ENCODE measurements at places on chromosomes 1 and 21.

GRCh38 chr21:37396855-37397254 is 30.3 kb downstream of the DYRK1A start:
- DNase-seq = no peak

DNA sequence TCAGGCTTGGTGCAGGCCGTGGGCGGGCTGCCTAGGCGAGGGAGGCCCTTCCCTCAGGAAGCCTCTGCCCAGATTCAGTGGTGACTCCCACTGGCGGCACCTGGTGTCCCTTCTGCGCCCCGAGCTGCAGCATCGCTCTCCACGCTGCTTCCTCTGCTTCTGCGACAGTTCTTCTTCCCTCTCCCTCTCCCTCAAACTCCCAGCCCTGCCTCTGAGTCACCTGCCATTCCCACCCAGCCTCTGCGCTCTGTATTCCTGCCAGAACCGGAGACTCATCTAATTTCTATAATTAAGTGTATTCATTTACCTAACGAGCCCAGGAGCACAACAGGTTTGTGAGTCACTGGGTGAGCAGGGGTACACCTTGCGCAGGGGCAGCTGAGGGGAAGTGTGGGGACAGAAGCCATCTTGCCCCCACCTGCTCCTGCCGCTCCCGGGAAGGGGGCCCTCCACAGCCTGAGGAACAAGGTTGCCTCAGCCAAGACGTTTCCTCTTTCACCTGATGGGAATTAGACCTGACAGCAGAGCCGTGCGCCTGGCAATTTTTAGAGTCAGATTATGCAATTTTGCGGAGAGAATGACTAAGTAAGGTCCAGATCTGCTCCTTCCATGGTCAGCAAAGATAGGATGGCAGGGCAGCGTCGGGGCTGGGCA is 19.4 kb downstream of the KCNC4 start:
- DNase-seq = no peak

GRCh38 chr1:183947988-183948387 is 89.5 kb downstream of the COLGALT2 start:
- DNase-seq = no peak

DNA sequence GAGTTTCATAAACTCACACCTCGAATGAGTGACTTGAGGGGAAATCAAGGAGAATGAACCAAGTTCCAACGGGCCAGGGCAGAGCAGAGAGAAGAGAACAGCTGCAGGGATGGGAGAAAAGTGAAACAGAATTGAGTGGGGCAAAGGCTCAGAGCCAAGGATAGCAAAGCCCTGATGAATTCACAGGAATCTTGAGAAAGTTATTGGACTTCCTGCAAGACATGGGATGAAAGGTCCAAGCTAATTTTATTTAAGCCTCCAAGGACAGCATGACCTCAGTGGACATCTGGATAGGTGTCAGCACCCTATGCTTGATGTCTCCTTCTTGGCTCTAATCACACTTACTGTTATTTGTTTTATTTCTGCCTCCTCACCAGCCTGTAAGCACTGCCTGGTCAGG is 43.0 kb upstream of the RAVER2 start:
- no peak for DNase-seq

GRCh38 chr1:172401477-172401876 is 19.0 kb upstream of the C1orf105 start:
- DNase-seq = no peak

DNA sequence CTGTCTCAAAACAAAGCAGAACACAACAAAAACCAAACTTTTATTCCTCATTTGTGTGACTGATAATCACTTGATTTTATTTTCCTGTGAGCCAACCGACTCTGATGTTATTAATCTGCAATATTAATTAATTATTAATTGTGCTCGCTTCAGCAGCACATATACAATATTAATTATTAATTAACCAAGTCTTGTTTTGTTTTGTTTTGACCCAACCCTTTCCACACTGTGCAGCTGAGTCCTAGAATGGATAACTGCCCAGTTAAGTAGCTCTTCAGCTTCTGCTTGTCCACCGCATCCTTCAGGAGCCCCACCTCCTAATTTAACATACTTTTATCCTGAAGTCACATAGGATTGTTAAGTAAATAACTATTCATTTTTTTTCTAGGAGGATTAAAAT is 47.4 kb upstream of the EXO1 start:
- DNase-seq = no peak

DNA sequence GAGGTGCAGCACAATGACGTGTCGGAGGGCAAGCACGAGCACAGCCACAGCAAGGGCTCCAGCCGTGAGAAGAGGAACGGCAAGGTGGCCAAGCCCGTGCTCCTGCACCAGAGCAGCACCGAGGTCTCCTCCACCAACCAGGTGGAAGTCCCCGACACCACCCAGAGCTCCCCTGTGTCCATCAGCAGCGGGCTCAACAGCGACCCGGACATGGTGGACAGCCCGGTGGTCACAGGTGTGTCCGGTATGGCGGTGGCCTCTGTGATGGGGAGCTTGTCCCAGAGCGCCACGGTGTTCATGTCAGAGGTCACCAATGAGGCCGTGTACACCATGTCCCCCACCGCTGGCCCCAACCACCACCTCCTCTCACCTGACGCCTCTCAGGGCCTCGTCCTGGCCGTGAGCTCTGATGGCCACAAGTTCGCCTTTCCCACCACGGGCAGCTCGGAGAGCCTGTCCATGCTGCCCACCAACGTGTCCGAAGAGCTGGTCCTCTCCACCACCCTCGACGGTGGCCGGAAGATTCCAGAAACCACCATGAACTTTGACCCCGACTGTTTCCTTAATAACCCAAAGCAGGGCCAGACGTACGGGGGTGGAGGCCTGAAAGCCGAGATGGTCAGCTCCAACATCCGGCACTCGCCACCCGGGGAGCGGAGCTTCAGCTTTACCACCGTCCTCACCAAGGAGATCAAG is 107.5 kb upstream of the VAMP3 start:
- no peak for DNase-seq

DNA sequence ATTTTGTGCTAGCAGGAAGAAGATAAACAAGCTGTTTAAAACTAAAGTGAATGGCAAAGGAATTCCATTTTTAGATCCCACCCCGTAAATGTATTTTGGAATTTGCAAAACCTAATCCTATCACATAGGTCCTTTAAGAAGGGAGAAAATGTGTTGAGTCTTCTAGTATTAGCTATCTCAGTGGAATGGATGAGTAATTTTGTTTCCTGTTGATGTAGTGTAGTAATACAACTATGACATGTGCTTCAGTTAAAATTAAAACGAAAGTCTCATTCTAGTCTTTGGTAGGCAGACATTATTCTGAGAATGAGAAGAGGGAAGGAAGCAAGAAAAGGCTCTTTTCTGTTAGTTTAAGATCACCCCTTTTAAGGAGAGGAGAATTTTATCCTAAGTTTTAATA is 265.9 kb upstream of the C1orf105 start:
- no peak for DNase-seq

DNA sequence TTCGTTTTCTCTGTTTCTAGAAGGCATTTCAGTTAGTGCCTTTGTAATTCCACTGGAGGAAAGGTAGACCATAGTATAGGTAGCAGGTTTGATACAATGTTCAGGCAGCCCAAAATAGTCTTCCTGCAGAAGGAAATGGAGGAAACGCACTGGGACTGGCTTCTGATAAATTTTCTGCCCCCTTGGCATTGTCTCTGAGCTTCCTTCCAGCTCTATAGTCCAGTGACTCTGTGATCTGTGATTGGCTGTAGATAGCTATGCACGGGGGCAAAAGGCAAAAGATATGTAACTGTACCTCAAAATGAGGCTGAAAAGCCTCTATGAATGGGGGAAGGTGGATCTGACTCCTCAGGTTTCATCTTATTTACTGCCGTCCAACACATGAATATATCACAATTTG is 5.8 kb upstream of the MAGOH start:
- DNase-seq = no peak

DNA sequence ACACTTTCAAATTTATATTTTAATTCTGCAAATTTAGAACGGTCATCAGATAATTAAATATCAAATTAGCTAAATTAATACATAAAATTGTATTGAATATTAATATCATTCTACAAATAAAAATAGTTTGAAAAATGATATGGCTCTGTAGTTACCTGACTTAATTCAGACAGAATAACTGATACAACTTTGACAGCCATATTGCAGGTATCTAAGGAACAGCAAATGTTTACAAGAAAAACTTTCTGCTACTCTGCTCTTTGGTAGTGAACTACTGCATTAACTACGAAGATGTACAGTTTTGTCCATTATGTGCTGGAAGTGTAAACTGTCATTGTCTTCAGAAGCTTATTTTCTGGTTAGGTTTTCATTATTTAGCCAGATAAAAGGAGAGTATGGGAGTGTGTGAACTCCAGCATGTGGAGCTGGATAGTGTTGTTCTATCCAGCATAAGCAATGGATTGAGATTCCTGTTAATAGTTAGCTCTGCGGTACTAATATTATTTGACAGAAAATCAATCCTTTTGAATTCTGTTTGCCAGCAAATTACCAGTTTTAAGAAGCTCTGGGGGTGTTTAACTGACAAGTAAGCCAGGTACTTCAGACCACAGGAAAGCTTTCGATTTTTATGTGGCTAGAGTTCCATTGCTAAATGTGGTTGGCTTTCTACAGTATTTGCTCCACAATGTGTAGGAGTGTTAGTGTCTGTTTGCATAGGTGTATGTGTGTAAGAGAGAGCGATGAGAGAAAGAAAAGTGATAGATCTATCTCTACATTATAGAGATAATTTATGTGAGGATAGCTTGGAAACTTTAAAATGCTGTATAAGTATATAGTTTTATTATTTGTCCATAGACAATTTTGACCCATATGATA is 247.9 kb downstream of the GRIK1 start:
- DNase-seq = no peak

DNA sequence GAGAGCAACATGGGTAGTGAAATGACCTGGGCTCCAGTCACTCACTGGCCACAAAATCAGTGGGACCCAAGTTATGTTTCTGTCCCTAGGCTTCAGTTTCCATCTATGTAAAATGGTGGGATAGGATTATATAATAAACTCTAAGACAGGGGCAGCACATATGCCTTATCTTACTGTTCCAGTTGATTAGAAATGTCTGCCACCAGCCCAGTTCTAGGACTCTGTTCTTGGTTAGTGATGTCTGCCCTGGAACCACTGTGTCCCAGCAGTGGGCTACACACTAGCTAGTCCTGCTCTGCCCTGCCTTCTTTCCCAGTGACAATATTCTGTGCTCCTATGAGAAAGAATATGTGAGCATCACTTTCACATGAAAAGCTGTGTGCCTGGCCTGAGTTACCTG is 138.3 kb downstream of the PCNX2 start:
- DNase-seq = no peak

GRCh38 chr1:236541710-236542109 is 17.9 kb downstream of the LGALS8 start:
- no peak for DNase-seq

DNA sequence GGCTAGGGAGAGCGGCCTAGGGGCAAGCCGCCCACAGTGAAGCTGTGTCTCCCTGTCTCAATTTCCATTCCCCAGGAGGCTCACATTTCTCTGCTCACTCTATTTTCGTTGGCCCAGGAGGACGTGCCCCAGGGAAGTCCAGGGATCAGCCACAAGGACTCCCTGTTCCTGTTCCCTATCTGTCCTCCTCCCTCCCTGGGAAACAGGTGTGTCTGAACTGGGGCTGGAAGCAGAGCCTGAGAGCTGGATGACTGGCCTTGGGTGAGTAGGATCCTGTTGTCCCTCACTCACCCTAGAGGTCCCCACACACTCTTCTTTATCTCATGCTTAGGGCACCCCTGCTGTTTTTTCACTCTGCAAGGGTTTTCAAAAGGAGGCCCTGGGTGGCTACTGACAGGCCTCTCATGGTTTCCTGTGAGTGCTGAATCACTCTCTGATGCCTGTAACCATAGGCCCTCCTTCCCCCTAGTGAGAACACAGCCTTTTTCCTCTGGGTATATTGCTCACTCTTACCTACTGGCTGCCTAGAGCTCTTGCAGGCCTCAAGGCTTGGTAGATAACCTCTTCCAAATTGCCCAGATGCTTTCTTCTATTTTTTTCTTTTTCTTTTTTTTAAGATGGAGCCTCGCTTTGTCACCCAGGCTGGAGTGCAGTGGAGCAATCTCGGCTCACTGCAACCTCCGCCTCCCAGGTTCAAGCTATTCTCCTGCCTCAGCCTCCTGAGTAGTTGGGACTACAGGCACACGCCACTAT is 3.3 kb upstream of the UTP11 start:
- no peak for DNase-seq

GRCh38 chr1:44848456-44849181 is 5.6 kb upstream of the PTCH2 start:
- DNase-seq = no peak

DNA sequence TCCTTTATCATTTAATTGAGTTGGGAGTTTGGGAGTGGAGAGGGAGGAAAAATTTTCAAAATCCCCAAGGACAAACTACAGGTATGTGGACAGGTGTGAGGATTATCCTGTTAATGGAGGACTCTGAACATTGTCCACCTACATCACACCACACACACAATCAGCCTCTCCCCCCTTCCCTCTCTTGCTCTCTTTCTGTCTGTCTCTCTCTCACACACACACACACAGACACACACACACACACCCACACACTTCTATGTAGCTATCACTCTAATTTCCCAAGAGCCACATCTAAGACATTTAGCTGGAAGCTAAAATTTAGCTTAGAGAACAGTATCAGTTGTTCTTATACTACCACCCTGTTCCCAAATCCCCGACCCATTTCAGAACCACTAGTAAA is 1.5 kb downstream of the S100A8 start:
- no peak for DNase-seq

DNA sequence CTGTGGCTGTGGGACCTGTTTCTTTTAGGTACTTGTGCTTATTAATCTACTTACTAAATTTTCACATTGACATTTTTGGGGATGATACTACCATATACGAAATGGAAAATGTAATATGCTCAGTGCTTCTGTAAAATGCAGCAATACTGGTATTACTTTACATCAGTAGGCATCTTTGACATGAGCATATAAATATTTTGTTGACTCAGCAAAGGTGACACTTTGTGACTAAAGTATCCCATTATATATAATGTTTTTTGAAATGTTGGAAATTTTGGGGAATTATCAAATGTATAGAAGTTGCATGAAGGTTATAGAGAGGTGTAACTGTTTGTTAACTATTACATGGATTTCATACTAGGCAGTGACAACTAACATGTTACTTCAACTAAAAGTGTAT is 2.3 kb upstream of the FAM177B start:
- no peak for DNase-seq

GRCh38 chr1:78003070-78003746 is 1.5 kb upstream of the DNAJB4 start:
- DNase-seq = no peak

GRCh38 chr21:44548381-44548780 is 2.9 kb downstream of the KRTAP10-2 start:
- DNase-seq = no peak
